ENCODE measurements at places on chromosomes 7 and 10.

GRCh38 chr7:45938626-45939302 lies 17.7 kb upstream of the IGFBP3 start:
- DNase-seq, result no peak

- no peak for DNase-seq
Measured at GRCh38 chr10:103602028-103602851, 108.7 kb downstream of the NEURL1 start.

GRCh38 chr7:51456-52068 lies 140.8 kb upstream of the FAM20C start:
- DNase-seq, result no peak

- no peak for DNase-seq
Measured at GRCh38 chr10:127009366-127009765, 104.1 kb downstream of the DOCK1 start.

- no peak for DNase-seq
Measured at GRCh38 chr7:90955641-90956207, 308.5 kb upstream of the FZD1 start.

DNA sequence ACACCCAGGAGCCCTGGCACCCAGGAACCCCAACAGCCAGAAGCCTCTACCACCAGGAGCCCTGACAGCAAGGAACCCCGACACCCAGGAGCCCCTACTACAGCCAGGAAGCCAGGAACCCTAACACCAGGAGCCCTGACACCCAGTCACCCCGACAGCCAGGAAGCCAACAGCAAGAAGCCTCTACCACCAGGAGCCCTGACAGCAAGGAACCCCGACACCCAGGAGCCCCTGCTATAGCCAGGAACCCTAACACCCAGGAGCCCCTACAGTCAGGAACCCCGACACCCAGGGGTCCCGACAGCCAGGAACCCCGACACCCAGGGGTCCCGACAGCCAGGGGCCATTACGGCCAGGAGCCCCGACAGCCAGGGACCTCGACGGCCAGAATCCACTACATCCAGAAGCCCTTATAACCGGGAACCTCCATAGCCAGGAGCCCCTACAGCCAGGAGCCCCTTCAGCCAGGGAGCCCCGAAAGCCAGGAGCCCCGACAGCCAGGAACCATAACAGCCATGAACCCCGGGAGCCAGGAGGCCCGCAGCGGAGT lies 440 bp upstream of the GLRX3 start:
- DNase-seq, result no peak

DNA sequence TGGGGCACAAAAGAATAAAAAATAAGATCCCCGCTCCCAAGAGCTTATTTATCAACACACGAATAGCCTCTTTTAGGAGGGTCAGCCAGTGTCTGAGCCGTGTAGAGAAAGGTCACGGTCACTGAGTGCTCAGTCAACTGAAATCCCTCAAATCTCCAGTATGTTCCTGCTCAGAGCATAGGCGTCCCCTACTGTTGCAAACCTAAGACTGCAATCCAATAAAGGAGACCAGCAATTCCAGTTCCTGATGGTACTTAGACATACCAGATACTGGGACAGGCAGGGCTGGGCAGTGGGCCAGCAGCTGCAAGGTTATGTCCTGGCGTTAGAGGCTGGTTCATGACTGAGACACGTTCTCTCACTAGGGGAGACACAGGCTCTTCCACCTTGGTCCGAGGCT lies 93.6 kb downstream of the CACNB2 start:
- no peak for DNase-seq

- no peak for DNase-seq
Measured at GRCh38 chr10:80491251-80492102, 37.4 kb downstream of the TSPAN14 start.

- DNase-seq, result no peak
Measured at GRCh38 chr10:21694631-21695030, 160.6 kb downstream of the MLLT10 start.

GRCh38 chr7:123749537-123749857 lies 694 bp upstream of the WASL start:
- DNase-seq, result no peak
